Skin of body (tissue), 3 donors: ENCODE measurements at places on chromosomes 12 and 14. TPM values are rescaled to one million over a fixed set of nuclear protein-coding genes. Genes with fewer than 3 reads are reported as not detected.

GRCh38 chr12:132064631-132065030 lies 79.5 kb downstream of the DDX51 start:
- no peak for DNase-seq

The KLRK1 gene
- 0.69 TPM for total RNA-seq

DNA sequence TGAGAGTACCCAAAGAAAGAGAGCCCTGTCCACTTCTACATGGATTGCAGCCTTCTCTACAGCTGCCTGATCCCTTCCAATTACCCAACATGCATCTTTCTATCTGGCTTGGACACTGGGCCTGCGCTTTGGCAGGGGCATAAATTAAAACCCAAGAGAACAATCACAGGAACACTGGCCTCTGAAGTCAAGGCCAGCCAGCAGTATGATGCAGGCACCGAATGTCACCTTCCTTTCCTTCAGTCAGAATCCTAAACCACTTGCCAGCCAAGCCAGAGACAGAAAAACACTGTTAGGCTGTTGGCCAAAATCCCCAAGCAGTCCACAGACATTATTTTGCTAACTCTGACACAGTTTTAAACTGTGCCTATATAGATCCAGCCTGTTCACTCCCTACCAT lies 113.7 kb downstream of the DUSP6 start:
- DNase-seq = no peak

DNA sequence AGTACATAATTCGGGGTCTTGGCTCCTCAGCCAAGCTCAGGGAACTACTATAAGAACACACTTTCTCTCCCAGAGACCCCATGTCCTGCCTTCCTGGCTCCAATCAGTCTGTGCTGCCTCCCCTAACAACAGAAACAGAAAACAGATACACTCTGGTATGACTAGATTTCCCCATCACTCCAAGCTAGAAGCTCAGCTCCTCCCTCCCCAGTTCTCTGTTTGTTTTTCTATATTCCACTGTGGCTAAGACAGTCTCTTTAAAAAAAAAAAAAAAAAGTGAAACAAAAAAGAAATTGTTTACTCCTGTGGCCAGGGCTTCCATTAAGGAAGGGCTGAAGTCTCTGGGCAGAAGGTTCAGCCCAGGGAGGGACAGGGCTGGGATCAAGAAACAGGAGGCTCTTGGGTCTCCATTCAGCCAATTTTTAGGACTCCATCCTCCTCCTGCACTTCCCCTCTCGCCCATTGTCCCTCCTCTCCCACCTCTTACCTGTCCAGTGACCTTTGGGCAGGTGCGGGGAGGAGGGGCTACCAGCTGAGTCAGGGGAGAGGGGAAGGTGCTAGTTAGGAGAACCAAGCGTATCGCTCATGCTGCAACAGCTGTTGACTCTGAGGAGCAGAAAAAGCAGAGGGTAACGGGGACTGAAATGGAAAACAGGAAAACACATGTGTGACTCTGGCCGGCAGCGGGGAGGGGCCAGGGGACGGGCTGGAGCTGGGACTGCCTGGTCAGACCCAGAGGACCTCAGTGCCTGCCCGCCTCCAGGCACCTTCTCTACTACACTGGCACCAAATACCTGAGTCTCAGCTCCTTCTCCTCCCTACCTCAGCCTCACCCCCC lies 4.1 kb upstream of the SLC7A7 start:
- peak; percentile 51 for DNase-seq

GRCh38 chr12:127548123-127548553 lies 718.8 kb upstream of the TMEM132C start:
- no peak for DNase-seq

- DNase-seq = no peak
These were observed 25.4 kb downstream of the FAM222A start for GRCh38 chr12:109738878-109739665.

- no peak for DNase-seq
These were observed 856 bp upstream of the EIF4B start for GRCh38 chr12:53005215-53005985.

The PNMA1 gene
- total RNA-seq = 15.7 TPM

The MYF6 gene
- 9.8 TPM for total RNA-seq
